ENCODE measurements at places on chromosomes 7 and 10.

DNA sequence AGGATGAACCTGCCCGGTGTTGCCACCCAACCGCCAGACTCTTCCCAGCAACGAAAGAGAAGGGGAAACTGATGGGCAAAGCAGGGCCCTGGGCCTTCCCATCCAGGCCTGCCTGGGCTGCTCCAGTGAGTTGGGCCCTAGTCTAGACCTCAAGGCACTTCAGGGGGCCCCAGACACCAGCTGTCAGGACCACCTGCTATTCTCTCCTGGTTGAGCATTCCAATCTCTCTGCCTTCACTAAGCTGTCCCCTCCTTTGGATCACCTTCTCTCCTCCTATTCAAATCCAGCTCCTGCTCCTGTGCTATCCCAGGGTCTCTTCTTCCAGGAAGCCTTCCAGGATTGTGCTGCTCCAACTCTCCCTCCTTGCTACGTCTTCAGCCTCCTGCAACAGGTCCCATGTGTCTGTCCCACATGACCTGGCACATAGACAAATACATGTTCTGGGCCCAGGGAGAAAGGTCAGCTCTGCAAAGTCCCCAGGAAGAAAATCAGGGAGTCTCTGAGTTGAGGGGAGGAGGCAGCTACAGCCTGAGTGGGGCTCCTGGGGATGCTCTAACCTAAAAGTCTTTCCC is 3.1 kb downstream of the STX1A start:
- no peak for DNase-seq

DNA sequence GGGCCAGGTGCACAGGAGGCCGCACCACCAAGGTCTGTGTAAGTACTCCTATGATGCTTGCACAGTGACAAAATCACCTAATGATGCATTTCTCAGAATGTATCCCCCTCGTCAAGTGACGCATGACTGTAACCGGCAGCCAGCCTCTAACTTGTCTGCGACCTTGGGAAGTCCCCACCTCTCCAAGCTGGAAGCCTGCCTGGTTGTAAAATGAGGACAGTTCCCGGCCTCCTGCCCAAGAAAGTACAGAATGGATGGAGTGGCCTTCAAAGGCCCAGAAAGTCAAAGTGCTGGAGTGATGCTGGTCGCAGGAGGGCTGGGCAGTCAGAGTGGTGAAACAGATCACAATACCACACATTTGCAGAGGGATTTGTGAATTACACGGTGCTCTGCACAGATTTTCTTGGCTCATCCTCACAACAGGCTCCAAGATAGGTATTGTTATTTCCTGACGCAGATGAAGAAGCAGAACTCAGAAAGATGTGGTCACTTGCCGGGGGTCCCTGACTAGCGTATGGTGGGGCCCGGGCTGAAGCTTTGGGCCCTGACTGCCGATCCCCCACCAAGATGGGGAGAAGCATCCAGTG is 22.8 kb downstream of the SPOCK2 start:
- DNase-seq, result no peak

DNA sequence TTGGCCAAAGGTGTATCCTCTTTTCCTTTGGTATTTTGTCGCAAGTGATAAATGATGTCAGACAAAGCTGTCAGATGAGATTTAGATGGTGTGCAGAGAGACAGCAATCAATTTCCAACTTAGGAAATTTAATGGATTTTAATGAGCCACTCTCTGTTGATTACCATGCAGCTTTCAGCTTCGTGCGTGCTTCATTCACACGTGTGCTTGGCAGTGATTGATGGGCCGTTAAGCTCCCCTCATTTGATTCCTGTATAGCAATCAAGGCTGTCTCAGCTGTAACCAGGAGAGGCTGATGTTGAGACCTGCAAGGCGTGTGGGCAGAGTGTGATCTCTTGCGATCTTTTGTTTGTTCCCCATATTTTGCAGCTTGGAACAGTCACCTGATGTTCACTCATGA is 439.6 kb downstream of the CALN1 start:
- no peak for DNase-seq

DNA sequence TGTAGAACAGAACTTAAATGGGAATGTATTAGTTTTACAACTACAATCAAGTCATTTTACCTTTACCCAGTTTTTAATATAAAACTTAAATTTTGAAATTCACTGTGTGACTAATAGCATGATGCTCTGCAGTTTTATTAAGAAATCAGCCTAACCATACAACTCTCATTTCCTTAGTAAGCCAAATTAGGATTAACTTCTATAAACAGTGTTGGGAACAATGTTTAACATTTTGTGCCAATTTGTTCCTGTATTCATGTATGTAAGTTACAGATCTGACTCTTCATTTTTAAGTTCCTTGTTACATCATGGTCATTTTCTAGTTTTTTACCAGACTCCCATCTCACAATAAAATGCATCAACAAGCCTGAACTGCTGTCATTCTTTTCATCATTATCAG is 209.8 kb downstream of the ZEB1 start:
- DNase-seq, result no peak

DNA sequence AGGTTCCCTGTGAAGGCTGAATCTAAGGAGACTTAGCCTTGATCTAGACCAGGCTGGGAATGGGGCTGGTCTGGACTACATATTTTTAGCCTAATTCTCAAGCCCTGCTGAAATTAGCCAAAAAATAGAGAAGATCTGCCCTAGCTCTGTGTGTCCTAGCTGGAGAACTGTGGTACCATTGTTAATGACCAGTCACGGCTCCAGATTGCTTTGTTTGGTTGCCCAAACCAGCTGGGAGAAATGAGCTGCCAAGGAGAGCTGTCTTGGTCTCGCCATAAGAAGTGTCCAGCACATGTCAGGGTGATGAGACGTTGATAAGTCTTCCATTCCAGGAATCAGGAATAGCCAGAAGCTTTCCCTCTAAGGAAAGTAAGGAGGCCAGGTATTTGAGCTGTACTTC is 20.7 kb downstream of the GBX1 start:
- no peak for DNase-seq

DNA sequence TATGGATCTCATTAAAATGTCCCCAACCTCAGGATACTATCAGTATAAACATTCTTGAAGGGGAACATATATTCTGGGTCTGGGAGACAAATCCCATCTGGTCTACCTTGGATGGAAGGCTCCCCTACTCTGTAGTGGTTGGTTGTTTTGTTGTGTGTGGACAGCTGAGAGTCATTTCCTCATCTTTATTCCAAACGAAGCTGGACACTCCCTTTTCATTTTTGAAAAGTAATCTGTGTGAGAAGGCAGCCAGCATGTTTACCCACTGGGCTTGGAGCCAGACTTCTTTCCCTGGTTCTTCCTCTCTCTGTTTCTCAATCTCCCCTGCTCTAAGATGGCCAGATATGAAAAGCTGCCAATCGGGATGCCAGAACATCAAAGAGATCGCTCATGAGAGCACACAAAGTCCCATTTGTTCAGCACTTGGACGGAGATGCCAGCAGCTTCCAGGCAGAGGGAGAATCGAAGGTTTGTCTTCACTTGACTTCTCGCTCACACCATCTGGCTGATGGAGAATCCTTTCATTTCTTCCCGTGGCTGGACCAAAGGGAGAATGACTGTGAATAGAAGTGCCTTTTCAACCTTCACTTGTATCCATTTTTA is 108.1 kb upstream of the AGR3 start:
- peak; percentile 87 for DNase-seq

GRCh38 chr10:33703501-33704213 is 369.2 kb upstream of the NRP1 start:
- DNase-seq, result peak; percentile 95

DNA sequence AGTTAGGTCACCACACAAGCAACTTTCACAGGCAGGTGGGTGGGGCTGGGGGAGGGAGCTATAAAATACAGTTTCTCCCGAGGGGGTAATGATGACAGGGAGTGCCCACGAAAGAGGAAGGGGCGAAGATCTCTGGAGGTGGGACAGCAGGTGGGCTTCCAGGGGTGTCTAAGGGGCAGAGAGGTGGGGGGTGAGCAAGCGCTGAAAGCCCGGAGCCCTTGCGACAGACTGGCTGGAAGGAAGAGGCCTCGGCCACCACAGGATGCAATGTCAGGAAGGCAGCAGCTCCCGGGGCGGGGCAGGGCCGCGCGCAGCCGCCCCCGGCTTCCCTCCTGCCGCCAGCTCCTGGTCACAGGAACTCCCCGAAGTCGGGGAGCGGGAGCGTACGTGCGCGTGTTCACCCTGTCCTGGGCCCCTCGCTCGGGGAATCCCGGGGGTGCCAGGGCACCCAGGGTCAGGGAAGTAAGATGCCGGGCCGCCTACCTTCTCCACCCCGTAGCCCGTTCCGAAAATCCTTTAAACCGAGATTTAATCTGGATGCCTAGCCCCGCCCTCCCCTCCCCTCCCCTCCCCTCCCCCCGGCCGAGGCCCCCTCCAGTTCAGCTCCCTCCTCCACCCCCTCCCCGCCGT is 105.2 kb upstream of the PPIF start:
- peak; percentile 78 for DNase-seq

DNA sequence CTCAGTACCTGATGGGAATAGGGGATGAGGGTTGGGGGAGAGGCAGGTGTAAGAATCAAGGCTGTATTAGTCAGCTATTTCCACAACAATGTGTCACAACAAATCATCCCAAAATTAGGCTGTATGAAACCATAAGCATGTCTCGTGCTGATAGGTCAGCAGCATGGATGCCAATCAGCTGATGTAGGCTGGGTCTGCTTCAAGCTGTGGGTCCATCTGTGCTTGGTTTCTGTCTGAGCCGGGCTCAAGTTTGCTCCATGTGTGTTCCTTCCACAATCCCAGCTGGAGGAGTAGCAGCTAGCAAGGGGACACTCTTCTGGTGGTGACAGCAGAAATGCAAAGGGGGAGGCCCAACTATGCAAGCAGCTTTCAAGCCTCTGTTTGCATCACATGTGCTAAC is 97.9 kb upstream of the ZNF746 start:
- DNase-seq, result no peak

DNA sequence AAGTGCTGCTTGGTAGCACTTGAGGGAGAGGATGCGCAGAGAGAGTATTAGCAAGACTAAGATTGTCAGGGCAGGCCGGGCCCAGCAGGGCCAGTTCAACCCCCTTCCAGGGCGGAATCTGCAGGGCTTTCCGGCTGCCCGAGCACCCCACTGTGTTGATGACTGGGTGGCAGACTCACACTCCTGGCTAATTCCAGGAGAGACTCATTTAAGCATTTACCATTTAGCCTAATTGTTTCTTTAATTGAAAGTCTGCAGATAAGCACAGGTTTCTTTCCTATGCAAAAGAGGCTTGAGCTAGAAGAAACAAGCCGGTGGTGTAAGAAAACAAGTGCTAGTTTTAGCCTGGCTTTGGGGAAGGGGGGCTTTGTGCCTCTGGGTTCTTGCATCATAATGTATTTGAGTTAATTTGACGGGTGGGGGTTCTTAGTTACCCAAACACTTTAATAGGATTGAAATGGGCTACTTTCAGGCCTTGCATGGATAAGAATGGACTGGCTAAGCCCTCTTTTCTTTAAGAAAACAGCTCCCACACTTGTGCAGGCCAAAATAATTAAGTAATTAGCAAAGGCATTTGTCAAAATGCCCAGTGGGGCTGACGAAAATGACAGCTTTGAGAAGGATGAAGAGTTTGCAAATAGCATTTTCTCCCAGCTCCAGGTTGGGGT is 201.3 kb downstream of the MYOF start:
- DNase-seq, result no peak

All from EH (cell line).